ENCODE measurements at places on chromosomes 1 and 21.

DNA sequence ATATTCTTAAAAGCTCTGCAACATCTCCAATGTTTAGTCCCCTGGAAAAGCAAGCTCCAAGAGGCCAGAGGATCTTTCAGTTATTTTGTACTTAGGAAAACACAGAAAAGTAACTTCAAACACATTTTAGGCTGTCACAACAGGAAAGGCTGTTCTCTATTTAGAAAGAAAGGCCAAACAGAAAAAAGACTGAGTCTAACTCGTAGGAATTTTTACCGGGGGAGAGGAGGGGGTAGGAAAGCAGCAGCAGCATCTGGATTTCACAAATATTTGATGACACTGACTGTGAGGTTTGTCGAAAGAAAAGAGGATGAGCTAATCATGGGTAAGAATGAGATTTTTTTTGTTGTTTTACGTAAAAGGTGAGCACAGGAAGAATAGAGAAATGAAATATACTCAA is 107.1 kb downstream of the EIF4G3 start:
- DNase-seq, result no peak

DNA sequence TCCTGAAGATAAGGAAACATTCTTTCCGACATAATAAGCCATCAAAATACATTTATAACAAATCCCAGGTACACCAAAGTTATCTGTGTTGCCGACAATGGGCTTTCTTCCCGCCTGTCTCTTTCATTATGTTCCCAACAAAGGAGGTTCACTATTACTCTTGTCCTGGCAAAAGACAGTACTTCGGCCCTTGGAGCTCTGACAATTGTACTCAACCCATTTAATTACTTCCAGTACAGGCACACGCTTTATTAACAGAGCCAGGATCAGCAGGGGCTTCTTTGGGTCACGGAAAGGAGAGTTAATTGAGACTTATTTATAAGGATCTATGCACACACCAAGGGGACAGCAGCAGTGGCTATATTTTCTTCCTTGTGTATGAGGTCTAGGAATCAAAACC is 46.6 kb upstream of the DUSP10 start:
- DNase-seq, result no peak

- DNase-seq, result peak; percentile 84
These were observed 27.8 kb upstream of the RNF187 start for GRCh38 chr1:228459091-228459993.

DNA sequence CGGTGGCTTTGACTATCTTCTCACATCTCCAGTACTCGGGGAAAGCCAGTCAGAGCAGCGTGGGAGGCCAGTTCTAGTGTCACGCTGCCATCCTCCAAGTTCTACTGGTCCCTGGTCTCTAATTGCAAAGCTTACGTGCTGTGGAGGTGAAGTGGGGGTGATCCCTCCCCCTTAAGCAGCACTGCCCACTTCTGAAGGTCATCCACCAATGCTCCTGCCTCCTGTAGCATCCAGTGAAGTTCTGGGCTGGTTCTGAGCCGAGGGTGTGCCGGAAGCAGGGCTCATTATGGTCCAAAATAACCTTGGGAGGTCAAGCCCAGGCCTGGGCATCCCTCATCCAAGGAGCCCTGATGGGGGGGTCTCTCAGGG is 95.0 kb downstream of the CD58 start:
- DNase-seq, result no peak

GRCh38 chr1:10082785-10083479 is 50.2 kb downstream of the UBE4B start:
- no peak for DNase-seq

DNA sequence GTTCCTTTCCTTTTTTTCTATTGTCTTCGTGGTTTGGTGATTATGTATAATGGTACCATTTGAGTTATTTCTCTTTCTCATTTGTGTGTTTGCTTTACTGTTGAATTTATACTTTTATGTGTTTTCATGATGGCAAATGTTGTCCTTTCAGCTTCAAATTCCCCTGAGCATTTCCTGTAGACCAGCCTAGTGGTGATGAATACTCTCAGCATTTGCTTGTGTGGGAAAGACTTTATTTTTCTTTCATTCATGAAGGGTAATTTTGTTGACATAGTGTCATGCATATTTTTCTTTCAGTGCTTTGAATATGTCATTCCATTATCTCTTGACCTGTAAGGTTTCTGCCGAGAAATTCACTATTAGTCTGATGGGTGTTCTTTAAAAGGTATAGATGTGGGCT is 166.6 kb upstream of the GORAB start:
- no peak for DNase-seq

DNA sequence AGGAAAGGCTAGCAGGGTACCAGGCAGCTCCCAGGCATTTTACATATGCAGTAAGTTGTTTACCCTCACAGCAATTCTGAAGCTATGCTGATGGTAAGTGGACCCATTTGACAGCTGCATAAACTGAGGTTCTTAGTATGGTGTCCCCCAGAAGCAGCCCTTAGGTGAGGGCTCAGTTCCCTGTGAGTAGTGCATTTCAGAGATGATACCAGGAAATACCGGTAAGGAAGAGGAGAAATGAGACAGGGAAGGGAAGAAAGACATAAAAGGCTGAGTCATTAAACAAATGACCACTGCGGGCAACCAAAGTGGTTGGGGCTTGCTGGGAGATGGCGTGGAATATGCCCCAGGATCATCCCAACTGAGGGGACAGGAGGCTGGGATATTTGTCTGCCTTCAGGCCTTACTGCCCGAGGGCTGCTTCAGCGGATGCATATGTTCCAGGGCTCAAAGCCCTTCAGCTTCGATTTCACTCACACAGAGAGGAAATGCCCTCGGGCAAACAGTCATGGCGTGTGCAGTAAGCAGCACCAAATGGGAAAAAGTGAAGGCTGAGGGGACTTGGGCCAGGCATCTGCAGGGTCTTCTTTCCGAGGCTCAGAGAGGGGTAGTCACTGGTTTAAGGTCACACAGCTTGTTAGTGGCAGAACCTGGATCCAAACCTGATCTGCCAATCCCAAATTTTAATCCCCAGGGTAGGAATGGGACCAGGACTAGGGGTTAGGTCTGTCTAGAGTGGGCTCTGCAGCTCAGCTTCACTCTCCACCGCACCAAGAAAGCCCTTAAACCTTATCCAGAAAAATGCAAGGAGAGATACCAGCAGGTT is 133.7 kb upstream of the RUNX3 start:
- no peak for DNase-seq

GRCh38 chr1:62426237-62426636 is 10.6 kb upstream of the USP1 start:
- DNase-seq, result no peak

DNA sequence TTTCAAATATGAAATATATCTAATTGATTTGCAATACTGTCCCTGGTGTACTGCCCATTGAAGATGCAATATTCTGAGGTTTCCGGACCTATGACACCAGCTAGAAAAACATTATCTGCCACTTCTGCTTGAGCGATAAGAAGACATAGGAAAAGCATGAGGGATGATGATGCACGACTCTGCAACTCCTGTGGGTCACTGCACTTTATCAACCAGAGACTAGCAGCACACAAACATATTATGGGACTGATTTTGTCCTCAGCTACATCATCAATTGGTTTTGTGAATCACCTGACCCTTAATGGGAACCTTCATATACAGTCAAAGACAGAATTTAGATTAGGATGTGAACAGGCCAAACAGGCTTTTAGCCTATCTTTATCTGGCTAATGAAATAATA is 13.8 kb upstream of the KCNA3 start:
- DNase-seq, result no peak

DNA sequence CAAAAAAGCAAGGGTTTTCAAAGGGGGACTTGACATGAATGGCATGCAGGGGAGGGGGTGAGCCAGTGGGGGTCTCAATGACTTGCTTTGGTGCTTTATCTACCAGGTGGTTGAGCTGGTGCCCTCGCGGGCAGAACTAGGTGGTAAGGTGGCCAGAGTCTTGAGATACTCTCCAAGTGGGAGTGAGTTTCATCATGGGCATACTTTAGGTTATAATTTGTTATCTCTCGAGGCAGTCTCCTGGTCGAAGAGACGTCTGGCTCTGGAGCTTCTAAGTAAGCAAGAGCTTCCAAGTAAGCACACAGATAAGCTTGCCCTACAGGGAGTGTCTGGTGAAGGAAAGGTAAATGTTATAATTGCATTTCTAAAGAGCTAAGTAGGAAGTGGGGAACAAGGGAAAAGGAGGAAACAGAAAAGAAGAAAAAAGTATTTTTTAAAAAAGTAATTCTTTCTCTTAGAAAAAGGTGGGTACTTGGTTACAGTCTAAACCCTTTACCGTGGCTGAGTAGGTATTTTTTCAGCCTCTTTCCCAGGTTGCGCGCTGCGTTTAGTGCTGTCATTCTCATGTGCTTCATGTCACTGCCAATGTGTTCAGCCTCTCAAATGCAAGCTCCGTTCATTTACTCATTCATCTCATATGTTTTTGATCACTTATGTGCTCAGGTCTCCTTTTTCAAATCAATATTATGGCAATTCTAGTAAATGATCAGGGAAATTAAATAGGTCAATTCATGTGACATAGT is 31.6 kb upstream of the DNAJC6 start:
- DNase-seq, result no peak

GRCh38 chr21:42194863-42195262 is 24.1 kb upstream of the ABCG1 start:
- DNase-seq, result no peak

DNA sequence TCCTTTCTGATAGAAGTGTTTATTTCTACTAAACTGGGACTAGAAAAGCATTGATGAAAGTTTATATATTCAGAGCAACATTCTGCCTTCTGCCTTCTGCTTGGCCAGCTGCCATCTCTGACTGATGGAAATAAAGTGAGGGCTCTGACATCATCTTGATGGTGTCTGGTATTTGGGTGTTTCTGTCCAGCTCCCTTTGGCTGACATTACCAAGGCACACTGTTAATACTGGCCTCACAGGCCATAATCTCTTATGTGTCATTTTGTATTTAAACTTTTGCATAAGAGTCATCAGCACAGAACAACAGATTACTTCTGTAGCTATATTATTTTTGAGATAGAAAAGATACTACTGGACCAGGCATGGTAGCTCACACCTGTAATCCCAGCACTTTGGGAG is 216.9 kb downstream of the RYR2 start:
- no peak for DNase-seq

DNA sequence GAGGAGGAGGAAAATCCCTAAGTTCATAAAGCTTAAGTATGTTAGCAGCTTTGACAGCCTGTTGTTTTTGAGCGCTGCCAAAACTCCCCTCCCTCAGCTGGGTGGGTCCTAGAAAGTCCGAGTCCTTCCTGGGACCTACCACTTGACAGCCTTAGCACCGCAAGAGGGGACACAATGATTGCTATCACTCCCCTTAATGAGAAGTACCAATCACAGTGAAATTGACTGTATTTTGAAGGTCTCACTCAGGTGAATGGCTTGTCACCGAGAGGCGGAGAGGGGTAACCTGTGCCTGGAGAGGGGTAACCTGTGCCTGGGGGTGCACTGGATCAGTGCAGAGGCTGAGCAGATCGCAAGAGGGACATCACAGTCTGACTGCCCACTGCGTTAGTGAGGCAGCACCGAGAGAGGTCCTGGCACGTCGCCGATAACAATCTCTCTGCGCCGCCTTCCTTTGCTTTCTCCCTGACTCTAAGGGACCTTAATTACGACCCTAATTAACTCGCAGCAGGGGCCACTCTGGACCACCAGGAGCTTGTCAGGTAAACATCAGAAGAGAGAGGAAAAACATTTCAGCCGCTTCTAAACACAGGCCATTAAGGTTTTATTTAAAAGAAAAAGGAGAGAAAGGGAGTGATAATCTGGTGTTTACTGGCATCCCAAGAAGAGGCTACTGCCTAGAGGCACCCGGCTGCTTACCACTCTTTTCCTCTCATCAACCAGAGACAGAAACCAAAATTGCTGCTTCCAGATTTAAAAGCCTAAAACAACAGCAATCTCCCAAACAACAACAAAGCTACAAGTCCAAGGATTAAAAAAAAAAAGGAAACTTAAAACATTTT is 25.7 kb upstream of the KCNK1 start:
- DNase-seq, result peak; percentile 12

- DNase-seq, result no peak
These were observed 295.7 kb downstream of the CHRM3 start for GRCh38 chr1:239682046-239682445.

DNA sequence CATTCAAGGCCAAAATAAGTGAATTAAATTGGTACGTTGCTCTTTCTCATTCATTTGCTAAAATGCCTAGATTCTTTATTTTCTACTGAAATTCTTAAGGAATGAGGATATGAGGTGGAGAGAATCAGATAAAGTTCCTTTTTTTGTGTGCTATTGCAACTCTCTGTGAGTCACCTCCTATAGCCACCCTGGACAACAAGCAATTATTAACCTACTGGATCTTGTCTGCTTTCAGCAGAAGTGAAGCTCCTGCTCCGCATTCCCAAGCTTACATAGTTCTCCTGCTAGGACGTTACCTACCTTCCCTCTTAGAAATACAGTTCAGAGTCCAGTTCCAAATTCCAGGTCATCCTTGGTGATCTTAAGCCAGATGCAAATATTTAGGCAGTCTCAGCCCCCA is 4.8 kb upstream of the KCNJ6 start:
- DNase-seq, result no peak

GRCh38 chr1:109350655-109351054 is 43.8 kb upstream of the MYBPHL start:
- DNase-seq, result no peak

- DNase-seq, result peak; percentile 26
These were observed 83.6 kb upstream of the SLC25A33 start for GRCh38 chr1:9455487-9456234.

DNA sequence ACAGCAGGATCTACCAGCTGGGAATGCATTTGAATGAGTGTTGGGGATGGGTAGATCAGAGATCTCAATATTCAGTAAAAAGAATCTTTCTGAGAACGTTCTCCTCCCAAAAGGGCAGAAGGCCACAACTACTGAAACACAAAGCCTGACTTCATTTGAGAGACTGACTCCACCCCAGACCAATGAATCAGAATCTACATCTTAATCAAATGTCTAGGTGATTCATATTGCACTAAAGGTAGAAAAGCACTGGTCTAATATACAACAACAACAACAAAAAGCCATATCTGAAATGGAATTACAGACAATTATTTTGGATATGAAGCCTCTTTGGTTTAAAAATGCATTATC is 123.9 kb downstream of the SMYD3 start:
- no peak for DNase-seq

Data from GM06990 (cell line).